ENCODE measurements at places on chromosomes 5 and 9.

GRCh38 chr9:137764981-137765380, 112.6 kb upstream of the CACNA1B start:
- DNase-seq, result no peak

GRCh38 chr5:95815155-95815729, 7.3 kb downstream of the GLRX start:
- DNase-seq, result no peak

DNA sequence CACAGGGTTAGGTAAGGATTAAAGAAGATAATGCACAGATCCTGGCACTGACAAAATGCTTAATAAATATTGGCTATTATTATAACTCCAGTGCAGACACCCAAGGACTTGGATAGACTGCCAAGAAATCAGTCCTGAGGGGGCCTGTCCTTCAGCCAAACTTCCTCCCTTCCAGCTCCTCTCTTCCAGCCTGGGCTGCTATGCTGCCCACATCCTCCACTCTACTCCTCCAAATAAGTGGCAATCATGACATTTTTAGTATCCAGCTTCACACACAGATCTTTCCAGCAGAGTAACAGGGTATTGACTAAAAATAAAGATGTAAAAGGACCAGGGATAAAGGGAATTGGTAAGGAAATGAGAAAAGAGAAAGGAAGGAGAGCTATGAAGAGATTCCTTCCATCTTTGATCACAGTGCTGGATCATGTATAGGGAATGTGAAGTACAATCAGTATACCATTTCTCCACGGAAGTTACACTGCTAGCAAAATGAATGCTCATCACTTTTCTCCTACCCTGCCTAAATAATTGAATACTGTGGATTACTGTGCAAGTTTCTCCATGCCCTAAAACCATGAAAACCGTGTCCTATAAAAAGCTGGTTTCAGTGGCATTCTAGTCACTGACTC, 136.0 kb upstream of the OSMR start:
- DNase-seq, result no peak

DNA sequence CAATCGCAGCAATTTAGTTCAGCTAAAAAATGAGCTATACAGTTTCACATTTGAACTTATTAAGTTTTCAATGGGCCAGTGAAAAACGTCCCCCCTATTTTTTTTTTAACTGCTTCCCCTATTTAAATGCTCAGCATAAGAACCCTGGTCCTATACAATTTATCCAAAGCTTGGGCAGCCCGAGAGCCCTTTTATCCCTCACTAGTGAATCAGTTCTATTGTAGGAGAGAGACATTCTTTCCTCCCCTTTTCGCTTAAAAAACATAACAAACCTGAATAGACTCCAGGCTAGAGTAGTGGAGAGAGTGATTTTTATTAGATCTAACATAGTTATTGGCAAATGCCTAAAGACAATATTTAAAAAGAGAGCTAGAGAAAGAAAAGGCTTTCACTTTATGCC, 1.4 kb downstream of the LIX1 start:
- no peak for DNase-seq

GRCh38 chr5:35319333-35320002, 89.2 kb upstream of the PRLR start:
- peak; percentile 92 for DNase-seq
